Activated CD8-positive, alpha-beta memory T cell treated with anti-CD3 and anti-CD28 coated beads for 1 hour (primary cell): ENCODE measurements at places on chromosomes 1 and 21.

- DNase-seq = no peak
Observed at GRCh38 chr21:21146587-21147373, 148.6 kb downstream of the NCAM2 start.

GRCh38 chr1:156112276-156113137 is 2.0 kb upstream of the LMNA start:
- DNase-seq = no peak

- DNase-seq = peak; percentile 7
Observed at GRCh38 chr21:42653231-42654061, at the start of gene PDE9A. Gene PDE9A (plus strand): TSS chr21:42653621. CDS start chr21:42653815, 194 bp downstream.

GRCh38 chr1:29249951-29250581 is 13.7 kb downstream of the PTPRU start:
- no peak for DNase-seq

GRCh38 chr21:15772654-15773053 is 42.9 kb downstream of the USP25 start:
- no peak for DNase-seq

- DNase-seq = no peak
Observed at GRCh38 chr1:211257826-211258225, 1.3 kb upstream of the RCOR3 start.

DNA sequence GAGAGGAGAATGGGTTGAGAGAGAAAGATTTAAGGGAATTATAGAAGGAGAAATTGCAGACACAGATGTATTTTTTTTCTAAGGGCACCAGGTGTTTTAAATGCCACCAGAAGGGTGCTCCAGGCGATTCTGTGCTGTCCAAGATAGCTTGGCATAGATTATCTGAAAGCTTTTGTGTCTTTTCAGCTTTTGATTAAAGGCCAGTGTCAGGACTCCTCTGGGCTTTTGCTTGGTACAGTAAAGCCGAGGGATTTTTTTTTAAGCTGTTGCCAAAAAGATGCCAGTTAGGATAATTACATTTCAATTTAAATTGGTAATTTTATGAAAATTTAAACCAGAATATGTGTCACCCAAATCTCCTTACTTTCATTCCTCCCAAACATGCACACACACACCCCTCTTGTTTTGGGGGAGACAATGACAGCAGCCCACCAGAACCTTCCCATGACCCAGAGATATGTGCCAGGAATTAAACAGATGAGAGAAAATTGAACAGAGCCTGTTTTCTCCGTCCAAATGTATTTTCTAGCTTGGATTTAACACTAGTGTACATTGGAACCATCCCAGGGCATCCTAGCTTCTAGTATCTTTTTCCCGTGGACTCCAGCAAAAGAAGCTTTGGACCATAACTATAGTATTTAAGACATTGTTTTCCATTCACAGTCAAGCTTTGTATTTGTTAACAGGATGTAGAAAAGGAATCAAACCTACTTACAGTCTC is 670.7 kb upstream of the CXADR start:
- DNase-seq = no peak

DNA sequence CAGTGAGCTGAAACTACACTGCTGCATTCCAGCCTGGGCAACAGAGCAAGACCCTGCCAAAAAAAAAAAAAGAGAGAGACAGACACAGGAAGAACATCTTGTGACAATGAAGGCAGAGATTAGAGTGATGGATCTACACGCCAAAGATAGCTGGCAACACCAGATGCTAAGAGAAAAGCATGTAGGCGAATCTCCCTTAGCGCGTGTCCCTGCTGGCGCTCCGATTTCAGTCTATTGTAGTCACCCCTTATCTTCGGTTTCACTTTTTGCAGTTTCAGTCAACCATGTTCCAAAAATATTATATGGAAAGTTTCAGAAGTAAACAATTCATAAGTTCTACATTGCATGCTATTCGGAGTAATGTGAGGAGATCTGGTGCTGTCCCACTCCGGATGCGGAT is 11.6 kb upstream of the BRDT start:
- DNase-seq = no peak

DNA sequence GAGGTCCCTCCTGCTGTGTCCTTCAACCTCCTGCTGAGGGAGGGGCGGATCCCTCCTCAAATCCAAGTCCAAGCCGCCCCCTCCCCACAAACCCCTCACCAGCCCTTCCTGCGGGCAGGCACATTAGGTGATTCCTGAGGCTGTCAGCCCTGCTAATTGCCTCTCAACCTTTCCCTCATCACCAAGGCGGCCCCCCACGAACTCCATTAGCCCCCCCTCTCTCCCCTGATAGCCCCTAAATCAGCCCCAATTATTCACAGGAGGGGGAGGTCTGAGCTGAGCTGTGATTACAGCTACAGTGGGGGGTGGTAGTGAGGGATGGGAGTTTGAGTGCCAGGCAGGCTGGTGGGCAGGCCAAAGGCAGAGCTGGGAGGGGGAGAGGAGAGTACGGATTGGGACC is 5.8 kb upstream of the PEAR1 start:
- no peak for DNase-seq

DNA sequence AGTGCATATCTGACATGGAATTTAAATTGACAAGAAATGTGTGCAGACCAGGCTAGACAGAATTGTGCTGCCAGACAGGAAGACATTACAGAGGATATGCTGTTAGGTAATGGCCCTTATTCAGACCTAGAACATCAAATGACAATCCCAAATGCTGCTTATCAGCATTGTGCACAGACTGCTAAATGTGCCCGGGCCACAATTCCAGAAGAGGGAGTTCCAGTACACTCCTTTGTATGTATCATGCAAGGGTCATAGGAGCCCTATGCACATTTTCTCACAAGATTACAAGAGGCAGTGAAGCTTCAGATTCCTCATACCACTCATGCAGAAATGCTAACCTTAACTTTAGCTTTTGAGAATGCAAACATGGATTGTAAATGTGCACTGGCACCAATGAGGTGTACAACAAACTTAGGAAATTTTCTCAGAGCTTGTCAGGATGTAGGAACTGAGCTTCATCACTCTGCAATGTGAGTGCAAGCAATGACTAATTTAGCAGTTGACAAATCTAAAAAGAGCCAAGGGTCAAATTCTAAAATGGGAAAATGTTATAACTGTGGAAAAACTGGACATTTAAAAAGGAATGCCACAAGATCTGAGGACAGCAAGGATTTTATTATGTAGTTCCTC is 273.5 kb downstream of the COL11A1 start:
- DNase-seq = no peak

- DNase-seq = no peak
Observed at GRCh38 chr1:234519506-234519905, 40.5 kb upstream of the TARBP1 start.

DNA sequence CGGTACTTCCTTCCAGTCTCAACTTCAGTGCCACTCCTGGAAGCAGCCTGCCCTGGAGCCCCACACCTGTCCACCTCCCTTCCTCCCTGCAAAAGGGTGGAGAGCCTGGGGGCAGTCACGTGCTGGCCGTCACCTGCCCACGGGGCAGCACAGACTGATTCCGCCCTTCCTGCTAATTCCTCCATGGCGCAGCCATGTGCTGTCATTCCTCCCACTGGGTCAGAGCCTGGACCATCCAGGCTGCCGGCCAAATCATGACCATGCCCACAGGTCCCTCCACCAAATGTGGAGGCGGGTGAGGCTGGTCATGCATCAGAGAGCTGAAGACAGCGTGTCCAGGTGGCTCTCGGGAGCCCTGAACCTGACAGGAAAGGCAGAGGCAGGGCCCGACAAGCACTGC is 24.4 kb upstream of the GPR153 start:
- no peak for DNase-seq

- no peak for DNase-seq
Observed at GRCh38 chr1:68811806-68812205, 314.9 kb upstream of the DEPDC1 start.

GRCh38 chr1:215220346-215220745 is 137.8 kb downstream of the KCNK2 start:
- no peak for DNase-seq

DNA sequence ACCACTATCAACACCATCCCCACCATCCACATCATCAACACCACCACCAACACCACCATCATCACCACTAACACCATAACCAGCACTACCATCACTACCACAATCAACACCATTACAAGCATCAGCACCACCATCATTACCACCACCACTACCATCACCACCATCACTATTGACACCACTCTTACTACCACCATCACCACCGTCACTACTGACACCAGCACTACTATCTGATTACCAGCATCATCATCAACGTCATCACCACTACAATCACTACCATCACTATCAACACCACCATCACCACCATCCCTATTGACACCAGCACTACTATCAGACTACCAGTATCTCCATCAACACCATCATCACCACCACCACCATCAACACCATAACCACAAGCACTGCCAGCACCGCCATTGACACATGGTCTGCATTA is 106.1 kb upstream of the RUNX3 start:
- no peak for DNase-seq

GRCh38 chr1:11107599-11107998 is 7.9 kb upstream of the EXOSC10 start:
- DNase-seq = no peak

GRCh38 chr1:43204394-43204793 is 32.3 kb downstream of the CFAP57 start:
- no peak for DNase-seq

GRCh38 chr1:175833502-175833901 is 90.1 kb upstream of the TNR start:
- DNase-seq = no peak

DNA sequence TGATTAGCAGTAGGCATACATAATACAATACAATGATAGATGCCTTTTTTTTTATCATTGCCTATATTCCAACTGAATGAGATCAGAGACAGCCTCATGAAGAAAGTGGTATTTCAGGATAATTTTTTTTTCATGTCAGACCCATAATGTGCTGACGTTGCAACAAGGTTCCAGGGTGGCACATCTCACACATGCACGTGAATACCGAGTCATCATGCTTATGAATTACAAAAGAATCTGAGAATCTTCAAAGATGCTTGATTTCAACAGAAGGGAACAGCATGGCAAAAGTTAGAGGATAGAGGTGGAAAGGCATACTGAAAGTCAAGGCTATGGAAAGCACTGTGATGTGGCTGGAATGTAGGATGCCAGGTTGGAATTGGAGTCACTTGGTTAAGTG is 5.0 kb upstream of the RNF11 start:
- no peak for DNase-seq

DNA sequence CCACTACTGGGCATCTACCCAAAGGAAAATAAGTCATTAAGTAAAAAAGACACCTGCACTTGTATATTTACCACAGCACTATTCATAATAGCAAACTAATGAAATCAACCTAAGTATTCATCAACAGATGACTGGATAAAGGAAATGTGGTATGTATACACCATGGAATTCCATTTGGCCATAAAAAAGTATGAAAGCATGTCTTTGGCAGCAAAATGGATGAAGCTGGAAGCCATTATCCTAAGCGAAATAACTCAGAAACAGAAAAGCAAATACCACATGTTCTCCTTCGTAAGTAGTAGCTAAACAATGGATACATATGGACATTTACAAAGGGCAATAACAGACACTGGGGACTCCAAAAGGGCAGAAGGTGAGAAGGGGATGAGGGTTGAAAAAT is 485.7 kb upstream of the BRINP3 start:
- no peak for DNase-seq

DNA sequence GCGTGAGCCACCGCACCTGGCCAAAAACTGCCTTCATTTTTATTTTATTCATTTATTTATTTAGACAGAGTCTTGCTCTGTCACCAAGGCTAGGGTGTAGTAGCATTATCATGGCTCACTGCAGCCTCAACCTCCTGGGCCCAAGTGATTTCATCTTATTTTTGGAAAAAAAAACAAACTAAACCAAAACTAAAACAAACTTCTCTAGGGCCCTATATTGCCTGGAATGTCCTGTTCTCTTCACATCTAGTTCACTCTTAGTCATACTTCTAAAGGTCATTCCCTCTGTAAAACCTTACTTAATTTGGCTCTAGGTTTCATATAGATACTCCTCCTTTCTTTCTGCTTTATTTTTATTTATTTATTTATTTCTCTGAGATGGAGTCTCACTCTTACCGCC is 15.6 kb downstream of the RPS27 start:
- DNase-seq = no peak

DNA sequence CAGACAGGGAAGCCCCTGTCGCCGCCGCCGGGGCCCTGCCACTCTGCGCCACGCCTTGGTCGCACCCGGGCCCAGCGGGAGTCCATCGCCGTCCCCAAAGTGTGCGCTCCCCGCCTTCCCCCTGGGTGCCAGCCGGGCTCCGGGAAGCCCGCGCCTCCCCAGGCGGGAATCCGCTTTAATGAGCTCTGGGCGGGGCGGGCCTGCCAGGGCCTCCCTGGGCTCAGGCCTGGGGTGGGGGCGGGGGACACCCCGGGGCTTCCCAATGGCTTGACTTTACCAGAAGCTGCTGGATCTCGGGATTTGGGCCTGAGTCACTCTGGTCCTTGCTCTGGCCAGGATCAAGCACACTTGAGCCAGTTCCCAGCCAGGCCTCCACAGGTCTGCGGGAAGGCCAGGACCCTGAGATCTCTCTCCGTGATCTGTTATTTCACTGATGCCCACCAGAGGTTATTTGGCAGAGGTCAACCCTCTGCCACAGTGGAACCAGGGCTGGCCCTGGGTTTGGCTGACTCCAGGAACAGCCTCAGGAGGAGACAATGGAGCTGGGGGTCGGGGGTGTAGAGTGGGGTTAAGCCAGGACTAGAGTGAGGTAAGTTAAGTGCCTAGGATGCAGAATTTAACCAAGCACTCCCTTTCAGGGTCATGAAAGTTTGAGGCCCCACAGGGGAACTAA is 178.4 kb upstream of the EDN2 start:
- DNase-seq = no peak

DNA sequence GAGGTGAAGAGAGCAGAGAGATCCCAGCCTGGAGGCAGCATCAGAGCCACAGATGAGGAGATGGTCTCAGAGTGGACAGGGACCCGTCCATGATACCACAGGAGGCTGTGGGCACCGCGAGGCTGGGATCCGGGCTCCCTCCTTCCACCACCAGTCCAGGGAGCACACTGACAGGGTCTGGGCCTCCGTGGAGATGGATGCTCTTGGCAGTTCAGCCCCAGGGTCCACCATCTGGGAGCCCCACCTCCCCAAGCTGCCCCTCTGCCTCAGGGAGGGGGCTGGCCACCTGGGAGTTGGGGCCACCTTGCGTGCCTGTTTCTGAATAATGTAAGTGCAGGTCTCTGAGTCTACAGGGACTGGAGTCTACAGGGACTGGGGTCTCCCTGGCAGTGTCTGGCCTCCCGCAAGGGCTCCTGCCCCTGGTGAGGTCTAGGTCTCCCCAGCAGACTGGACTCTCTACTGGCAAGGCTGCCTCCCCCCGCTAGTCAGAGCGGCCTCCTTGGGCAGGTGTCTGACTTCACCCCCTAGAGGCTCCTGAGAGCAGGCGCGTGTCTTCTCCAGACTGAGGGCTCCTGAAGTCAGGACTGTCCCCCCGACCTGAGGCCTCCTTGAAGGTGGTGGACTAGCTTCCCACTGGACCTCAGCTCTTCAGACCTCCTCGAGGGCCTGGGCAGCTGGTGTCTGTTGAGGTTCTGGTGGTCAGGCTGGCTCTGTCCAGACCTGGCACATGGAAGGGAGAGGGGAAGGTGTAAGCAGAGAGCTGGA is 218.5 kb downstream of the PTPRU start:
- no peak for DNase-seq

GRCh38 chr1:156055281-156056048 is 883 bp downstream of the LAMTOR2 start:
- no peak for DNase-seq

- no peak for DNase-seq
Observed at GRCh38 chr1:59686574-59686973, 128.2 kb upstream of the HOOK1 start.
